Activated CD4-positive, alpha-beta T cell treated with anti-CD3 and anti-CD28 coated beads, Interleukin-2, amount 50 U/mL, for 48 hours (primary cell): ENCODE measurements at places on chromosomes 2 and 18.

- no peak for DNase-seq
Observed at GRCh38 chr2:2466534-2466933, 135.5 kb upstream of the MYT1L start.

DNA sequence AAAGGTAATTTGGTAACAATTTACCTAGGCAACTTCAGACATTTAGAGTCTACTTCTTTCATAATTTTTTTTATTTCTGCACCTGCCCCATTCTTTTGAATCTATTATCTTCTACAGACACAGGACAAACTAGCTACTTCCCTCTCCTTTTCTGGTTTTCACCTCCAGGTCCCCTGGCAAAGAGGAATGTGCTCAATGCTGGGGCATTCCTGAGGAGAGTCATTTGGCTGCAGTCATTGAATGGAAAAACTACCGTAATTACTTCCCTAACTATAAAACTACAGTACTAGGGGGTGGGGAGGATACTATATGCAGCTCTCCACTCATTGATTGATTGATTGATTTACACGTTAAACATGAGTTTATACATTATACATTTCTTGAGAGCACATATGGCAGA lies 11.2 kb upstream of the ARHGAP28 start:
- no peak for DNase-seq

DNA sequence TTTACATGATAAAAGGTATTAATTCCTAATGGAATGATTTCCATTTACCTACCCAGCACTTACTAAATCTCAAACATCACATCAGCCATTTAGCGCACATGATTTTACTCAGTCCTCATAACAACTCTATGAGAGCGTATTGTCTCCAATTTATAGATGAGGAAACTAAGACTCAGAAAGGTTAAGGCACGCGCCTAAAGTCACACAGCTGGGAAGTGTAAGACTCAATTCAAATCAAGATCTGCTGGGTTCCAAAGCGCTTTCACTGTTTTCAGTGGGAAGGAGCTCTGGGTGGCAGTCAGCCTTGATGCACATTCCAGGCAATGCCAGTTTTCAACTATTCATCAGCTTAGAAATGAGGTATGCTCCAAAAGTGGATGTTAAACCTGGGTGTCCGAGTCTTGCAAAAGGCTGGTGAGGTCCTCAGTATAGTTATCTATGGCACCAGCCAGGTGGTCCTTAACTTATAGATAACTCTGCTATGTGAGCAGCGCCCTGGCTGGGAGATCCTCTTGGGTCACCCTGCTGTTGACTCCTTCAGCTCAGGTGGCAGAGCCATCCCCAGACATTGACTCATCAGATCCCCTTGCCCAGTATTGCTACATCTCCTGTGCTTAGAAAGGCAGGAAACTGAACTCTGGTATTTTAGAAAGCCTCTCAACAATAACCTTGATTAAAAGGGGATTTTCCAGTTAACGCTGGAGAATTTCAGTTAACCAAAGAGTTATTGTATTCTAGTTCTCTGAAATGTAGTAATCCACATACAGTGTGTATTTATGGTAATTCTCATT lies 47.1 kb downstream of the SLC4A1AP start:
- no peak for DNase-seq

DNA sequence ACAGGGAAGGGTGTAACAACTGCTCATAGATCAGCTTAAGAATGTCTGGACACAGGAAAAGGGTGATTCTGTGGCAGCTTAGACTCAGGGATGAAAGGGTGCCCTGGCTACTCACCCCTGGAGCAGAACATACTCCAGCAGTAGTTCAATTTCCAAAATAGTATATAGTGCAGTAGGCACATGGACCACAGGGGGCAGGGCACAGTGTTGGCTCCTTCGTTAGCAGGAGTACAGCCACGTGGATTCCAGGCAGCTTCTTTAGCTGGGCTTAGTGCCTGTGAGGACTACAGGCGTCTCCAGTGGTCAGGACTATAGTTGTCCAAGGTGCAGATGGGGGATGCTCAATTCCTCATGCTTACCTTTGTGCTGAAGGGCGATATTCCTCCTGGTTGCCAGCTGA lies 277.5 kb upstream of the DDX18 start:
- no peak for DNase-seq

- no peak for DNase-seq
Observed at GRCh38 chr2:233118648-233119000, 58.5 kb downstream of the INPP5D start.

DNA sequence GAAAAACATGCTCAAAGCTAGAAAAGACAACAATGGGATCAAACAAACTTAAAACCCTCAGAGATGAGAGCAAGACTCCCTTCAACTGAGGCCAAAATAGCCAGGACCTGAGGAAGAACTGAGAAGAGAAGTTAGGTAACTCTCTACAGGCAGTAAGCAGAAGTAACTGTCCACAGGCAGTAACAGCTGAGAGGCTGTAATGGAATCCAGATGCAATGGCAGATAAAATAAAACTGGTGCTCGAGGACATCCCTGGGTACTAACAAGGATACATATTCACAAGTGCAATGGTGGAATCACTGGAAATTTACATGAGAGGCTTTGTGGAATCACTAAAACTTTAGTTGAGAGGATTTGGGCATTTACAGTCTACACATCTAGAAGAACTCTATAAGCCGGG lies 30.4 kb upstream of the C2orf66 start:
- DNase-seq, result no peak

GRCh38 chr2:16381511-16381910 lies 284.1 kb downstream of the CYRIA start:
- DNase-seq, result no peak

GRCh38 chr2:147829106-147829505 lies 15.7 kb upstream of the ACVR2A start:
- no peak for DNase-seq

DNA sequence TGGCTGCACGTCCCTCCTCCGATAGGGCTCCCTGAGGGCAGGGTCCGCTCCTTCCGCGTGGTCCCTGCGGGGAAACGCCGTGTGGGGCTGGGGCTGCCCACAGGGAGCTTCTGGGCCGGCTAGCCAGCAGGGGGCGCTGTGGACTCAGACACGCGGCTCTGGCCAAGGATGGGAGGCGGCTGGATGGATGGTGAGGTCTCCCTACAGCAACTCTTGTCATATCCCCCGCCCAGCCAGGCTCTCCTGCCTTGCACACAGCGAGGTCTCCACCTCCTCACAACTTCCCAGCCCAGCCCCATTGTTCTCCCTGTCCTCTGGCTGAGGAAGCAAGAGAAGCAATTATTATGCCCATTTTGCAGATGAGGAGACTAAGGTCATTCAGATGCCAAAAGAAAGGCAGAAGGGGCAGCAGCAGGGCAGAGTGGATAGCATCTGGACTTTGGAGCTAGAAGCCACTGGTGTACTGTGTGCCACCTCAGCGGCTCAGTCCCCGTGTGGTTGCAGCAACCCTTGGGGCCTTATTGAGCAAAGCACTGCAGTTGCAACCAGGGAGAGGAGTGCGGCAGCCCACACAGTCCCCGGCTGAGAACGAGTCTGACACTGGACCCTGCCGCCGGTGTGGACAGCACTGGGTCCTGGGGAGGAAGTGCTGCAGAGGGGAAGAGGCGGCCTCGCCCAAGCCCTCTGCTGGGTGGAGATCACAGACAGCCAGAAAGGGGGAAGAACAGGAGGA lies 99.0 kb downstream of the ZFP36L2 start:
- DNase-seq, result peak; percentile 97

GRCh38 chr18:28875059-28875458 lies 698.1 kb upstream of the CDH2 start:
- DNase-seq, result no peak

DNA sequence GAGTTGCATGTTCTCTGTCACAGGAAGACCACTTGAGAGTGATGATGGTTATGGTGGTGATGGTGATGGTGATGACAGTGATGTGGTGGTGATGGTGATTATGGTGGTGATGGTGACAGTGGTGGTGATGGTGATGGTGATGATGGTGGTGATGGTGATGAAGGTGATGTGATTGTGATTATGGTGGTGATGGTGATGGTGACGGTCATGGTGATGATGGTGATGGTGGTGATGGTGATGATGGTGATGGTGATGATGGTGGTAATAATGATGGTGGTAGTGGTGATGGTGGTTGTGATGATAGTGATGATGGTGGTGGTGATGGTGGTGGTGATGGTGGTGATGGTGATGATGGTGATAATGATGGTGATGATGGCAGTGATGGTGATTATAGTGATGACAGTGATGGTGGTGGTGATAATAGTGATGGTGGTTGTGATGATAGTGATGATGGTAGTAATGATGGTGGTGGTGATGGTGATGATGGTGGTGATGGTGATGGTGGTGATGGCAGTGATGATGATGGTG lies 93.7 kb downstream of the ASB1 start:
- DNase-seq, result no peak

- no peak for DNase-seq
Observed at GRCh38 chr18:21330122-21330701, 88.2 kb downstream of the GREB1L start.

- no peak for DNase-seq
Observed at GRCh38 chr2:100422320-100423055, 5.0 kb upstream of the CHST10 start.

DNA sequence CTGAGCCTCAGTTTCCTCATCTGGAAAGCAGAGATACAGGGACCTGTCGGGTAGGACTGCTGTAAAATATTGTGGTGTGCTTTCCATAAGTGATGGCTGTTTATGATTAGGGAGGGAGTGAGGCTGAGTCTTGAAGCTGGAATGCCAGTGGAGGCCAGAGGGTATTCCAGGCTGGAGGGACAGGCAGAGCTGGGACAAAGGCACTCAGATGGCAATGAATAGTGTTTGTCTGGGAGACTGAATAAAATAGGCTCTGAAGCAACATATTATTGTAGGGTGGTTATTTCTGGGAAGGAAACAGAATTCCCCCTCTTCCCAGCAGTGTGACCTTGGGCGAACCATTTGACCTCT lies 120.7 kb downstream of the INHBB start:
- DNase-seq, result no peak

- no peak for DNase-seq
Observed at GRCh38 chr2:63590626-63591408, 2.1 kb downstream of the MDH1 start.
